Fibroblast of skin of scalp (primary cell): ENCODE measurements at places on chromosomes 13 and 19.

GRCh38 chr13:107121793-107122192 lies 553.9 kb upstream of the ARGLU1 start:
- no peak for DNase-seq

- DNase-seq = no peak
These were observed 669.6 kb downstream of the PCDH17 start for GRCh38 chr13:58300974-58301681.

GRCh38 chr19:54482889-54483288 lies 9.8 kb upstream of the CDC42EP5 start:
- DNase-seq = no peak

GRCh38 chr19:49243129-49243528 lies 81.9 kb downstream of the SLC6A16 start:
- no peak for DNase-seq

GRCh38 chr19:45469945-45470761 lies 2.4 kb downstream of the FOSB start:
- no peak for DNase-seq

DNA sequence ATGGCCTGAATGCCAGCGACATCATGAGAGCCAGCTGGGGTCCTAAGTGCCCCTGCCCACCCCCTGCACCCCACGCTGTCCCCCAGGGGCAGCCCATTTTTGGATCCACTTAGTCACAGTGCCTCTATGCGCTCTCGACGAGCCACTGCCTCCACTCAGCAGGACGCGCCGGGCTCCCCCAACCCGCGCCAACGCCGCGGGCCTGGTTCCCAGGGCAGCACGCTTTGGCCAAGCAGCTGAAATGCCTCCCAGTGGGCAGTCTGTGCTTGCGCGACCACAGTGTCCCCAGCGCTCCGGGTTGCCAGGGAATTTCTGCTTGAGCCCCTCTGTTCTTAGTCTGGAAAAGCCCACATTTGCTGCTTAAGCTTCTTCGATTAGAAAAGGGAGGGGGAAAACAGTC lies 39.4 kb downstream of the TMED1 start:
- no peak for DNase-seq

DNA sequence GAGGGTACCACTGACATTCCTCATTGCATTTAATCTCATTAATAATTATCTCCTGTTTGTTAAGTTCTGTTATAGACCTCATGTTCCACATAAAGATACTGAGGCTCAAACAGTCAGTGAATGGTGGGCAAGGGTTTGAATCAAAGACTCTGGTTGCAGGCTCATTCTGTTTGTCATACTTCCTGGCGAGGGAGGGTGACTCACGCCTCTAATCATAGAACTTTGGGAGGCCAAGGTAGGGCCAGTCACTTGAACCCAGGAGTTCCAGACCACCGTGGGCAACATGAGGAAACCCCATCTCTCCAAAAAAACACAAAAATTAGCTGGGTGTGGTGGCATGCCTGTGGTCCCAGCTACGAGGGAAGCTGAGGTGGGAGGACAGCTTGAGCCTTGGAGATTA lies 220.7 kb upstream of the MIR17HG start:
- DNase-seq = no peak

DNA sequence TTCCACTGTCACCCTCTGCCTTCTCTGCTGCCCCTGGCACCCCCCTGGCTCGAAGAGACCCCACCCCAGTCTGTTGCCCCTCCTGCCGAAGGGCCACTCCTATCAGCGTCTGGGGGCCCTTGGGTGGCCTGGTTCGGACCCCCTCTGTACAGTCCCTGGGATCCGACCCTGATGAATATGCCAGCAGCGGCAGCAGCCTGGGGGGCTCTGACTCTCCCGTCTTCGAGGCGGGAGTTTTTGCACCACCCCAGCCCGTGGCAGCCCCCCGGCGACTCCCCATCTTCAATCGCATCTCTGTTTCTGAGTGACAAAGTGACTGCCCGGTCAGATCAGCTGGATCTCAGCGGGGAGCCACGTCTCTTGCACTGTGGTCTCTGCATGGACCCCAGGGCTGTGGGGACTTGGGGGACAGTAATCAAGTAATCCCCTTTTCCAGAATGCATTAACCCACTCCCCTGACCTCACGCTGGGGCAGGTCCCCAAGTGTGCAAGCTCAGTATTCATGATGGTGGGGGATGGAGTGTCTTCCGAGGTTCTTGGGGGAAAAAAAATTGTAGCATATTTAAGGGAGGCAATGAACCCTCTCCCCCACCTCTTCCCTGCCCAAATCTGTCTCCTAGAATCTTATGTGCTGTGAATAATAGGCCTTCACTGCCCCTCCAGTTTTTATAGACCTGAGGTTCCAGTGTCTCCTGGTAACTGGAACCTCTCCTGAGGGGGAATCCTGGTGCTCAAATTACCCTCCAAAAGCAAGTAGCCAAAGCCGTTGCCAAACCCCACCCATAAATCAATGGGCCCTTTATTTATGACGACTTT lies 2.0 kb downstream of the ZFP36 start:
- DNase-seq = no peak

DNA sequence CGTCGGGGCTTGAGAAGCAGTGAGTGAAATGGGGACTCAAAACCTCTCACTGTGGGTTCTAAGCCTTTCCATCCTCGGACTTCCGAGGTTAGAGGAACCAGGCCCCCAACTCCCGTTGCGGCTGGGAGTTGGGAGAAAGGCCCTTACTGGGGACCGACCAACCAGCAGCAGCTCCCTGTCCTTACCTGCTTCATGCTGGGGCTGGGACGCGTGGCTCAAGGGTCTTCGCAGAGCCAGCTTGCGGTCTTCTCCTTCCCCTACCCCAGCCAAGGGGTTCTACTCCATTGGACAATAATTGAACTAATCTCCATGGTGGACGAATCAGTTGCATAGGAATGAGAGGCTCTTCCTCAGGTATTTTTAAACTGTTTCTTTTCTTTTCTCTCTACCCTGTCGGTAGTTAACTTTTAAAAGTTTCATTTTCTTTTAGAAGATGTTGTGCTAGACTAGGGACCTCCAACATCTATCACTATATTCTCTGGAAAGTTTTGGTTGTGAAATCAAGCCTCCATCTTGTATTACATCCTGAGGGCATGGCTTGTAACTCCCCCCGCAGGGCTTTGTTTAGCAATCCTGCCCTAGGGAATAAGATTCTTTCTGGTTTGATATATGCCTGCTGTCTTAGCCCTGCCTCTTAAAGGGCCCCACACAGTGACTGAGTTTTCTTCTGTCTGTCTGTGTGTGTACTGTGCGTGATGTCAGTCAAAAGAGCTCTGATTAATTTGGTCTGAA lies 1027.1 kb upstream of the PCDH9 start:
- DNase-seq = peak; percentile 5

- no peak for DNase-seq
These were observed 81.3 kb downstream of the URI1 start for GRCh38 chr19:30023330-30023729.

- DNase-seq = no peak
These were observed 13.9 kb upstream of the GNA15 start for GRCh38 chr19:3121821-3122511.

DNA sequence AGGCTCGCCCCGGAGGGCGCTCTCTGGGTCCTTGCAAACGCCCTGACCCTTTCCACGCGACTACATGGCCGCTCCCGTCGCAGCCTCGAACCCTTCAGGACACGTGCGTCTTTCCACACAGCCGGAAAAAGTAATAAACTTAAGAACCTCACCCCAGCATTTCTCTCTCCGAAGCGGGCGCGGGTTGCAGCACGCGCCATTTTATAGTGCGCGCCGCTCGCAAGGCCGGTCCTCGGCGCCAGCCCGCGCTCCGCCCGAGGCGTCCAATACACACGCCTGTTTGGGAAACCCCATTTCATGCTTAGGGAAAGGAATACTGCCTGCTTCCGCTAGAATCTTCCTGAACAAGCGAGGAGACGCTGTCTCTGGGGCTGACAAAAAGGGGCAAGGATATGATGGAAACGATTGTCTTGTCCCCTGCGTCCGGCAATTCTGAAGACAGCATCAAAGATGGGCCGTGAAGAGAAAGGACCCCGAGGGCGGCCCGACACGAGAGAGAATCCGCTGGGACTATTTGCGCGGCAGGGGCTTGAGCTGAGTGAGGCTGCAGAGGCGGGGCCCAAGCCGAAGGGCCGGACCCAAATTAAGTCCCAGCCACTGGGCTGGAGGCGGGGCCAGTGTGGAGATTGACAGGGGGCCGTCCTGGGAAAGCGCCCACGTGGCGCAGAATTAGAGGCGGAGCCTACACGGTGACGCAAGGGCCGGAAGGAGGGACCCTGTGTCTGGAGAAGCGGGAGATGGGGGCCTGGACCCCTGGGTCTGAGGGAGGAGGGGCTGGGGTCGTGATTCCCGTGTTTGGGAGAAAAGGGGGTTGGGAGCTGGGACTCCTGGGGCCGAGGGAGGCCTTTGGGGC lies 14.4 kb downstream of the ACP4 start:
- peak; percentile 100 for DNase-seq

- no peak for DNase-seq
These were observed 2.8 kb downstream of the ERFL start for GRCh38 chr19:41925208-41926003.

- no peak for DNase-seq
These were observed 3.5 kb downstream of the SELENOV start for GRCh38 chr19:39518458-39518857.

- no peak for DNase-seq
These were observed 15.9 kb downstream of the CYTH2 start for GRCh38 chr19:48484931-48485612.

GRCh38 chr13:37109051-37109678 lies 3.7 kb upstream of the CSNK1A1L start:
- DNase-seq = peak; percentile 86

- peak; percentile 88 for DNase-seq
These were observed 8.6 kb downstream of the KDM4B start for GRCh38 chr19:4977299-4978174.

- peak; percentile 6 for DNase-seq
These were observed 853.0 kb downstream of the SLITRK6 start for GRCh38 chr13:84946192-84946591.

- no peak for DNase-seq
These were observed 82.1 kb downstream of the ZNF429 start for GRCh38 chr19:21587549-21587948.

GRCh38 chr19:866769-867300 lies 7.4 kb downstream of the CFD start:
- no peak for DNase-seq

- DNase-seq = peak; percentile 41
These were observed 4.2 kb downstream of the SLC7A1 start for GRCh38 chr13:29591310-29591709.

DNA sequence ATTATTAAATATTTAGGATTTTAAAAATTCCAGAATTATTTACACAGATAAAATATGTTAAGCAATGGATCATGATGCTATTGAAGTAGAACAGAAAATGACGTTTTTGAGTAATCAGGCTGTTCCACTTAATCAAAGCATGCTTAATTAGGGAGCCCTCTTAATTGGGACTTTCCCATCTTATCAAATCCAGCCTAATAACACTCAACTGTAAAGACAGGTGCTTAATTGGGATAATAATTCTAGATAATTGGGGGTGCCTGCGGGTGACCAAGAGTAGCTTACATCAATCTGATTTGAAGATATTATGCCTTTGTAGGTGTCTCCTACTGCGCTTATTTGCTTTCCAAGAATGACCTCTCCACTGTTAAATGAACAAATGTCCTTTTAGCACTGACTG lies 742.2 kb upstream of the SLITRK6 start:
- DNase-seq = no peak

GRCh38 chr13:108777421-108778420 lies 148.3 kb downstream of the MYO16 start:
- peak; percentile 95 for DNase-seq

GRCh38 chr19:30253581-30253996 lies 118.6 kb upstream of the ZNF536 start:
- peak; percentile 56 for DNase-seq

GRCh38 chr19:16301999-16302694 lies 22.5 kb upstream of the KLF2 start:
- no peak for DNase-seq

DNA sequence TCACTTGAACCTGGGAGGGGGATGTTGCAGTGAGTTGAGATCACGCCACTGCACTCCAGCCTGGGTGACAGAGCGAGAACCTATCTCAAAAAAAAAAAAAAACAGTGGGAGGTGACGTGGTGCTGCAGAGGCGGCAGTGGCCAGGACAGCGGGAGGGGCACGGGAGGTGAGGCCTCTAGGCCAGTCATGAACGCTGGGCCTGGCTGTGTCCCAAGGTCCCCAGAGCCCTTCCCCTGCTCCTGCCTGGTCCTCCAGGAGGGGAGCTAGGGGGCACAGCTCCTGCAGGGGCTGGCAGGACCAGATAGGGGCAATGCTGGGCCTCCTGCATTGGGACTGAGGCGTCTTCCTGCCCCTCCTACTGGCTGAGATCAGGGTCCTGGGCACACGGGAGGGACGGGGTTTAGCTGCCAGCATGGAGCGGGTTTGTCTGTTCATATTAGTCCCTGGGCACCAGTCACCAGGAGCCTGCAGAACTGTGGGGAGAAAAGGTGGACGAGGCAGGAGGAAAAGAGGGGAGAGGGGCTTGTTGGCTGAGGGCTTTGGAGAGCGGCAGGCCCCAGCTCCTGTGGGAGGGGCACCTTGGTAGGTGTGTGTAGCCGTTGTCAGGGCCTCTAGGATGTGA lies 4.5 kb downstream of the MAP2K7 start:
- no peak for DNase-seq

DNA sequence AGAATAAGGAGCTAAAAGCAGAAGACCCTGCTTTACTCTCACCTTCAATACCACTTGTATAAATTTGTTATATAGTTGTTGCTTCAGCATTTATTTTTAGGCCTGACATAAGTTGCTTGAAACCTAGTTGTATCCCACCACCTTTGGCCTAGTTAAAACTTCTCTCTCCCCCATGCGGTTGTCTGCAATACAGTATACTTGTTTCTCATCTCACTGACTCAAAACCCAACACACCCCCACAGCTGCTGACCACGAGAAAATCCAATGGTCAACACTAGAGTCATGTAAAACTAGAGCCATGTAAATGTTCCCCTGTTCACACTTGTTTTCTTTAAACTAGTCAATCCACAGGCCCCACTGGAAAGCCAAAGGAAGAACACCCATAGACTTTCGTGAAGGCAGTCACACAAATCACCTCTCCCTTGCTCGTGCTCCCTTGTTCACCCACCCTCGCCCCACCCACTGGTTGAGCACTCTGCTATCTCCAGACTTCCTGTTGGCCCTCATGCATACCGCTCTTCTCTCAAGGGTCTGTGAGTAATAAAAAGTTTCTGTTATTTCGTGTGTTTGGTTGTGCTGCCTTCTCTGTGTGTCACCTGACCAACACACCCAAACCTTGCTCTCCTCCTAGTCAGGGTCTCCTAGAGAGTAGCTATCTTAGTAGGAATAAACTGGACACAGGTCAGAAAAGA lies 12.9 kb upstream of the CCDC169 start:
- DNase-seq = no peak

DNA sequence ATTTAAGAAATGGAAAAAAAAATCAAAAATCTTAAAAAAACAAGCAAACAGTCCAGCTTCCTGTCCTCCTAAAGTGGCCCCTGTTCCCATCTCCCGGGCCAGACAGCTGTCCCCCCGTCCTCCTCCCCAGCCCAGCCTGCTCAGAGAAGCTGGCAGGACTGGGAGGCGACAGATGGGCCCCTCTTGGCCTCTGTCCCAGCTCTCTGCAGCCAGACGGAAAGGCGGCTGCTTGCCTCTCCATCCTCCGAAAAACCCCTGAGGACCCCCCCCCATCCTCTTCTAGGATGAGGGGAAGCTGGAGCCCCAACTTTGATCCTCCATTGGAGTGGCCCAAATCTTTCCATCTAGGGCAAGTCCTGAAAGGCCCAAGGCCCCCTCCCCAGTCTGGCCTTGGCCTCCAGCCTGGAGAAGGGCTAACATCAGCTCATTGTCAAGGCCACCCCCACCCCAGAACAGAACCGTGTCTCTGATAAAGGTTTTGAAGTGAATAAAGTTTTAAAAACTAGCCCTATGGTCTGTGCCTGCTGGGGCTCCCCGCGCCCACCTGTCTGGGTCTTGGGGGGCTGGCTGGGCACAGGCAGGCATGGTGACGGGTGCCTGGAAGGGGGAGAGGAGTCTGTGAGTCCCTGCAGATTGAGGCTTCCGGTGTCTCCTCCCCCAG lies 3.8 kb downstream of the GADD45GIP1 start:
- no peak for DNase-seq
